Inflammatory macrophage treated with lipopolysaccharide for 4 hours (primary cell): ENCODE measurements at places on chromosomes 7 and 10.

GRCh38 chr10:36794981-36795380 lies 330.4 kb upstream of the ANKRD30A start:
- no peak for DNase-seq

GRCh38 chr7:129210989-129211312 lies 13.9 kb upstream of the AHCYL2 start:
- no peak for DNase-seq

DNA sequence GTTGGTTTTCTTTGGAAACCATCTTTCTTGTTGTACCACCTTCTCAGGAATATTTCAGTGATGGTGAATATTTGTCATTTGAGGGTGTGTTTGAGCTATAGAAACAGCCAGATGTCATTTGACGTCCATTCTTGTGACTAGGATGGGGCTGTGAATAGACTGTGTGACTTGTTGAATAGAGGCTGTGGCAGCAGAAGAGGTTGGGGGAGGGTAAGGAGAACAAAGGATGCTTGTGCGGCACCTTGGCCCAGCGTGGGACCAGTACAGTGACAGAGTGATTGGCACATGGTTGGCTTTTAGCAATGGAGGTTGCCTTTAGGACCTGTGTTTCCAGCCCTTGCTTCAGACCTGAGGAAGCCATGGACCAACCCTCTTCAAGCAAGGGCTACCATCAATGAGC lies 11.3 kb downstream of the DMBT1 start:
- DNase-seq = no peak

DNA sequence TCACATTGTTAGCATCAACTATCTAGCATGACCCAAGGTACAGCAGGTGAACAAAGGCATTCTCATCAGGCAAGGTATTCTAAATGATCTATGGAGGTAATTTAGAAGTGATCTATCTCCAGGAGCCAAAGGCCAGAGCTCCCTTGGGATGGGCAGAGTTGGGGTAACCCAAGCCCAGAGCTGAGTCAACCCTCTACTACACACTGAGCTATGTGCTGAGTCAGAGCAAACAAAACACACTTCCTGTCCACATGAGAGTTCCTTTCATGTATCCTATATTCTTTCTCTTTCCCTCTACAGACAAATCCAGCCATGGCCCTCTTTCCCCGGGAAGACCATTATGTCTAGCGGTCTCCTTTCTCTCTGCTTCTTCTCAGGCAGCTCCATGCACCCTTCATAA lies 68.2 kb upstream of the AGK start:
- no peak for DNase-seq

DNA sequence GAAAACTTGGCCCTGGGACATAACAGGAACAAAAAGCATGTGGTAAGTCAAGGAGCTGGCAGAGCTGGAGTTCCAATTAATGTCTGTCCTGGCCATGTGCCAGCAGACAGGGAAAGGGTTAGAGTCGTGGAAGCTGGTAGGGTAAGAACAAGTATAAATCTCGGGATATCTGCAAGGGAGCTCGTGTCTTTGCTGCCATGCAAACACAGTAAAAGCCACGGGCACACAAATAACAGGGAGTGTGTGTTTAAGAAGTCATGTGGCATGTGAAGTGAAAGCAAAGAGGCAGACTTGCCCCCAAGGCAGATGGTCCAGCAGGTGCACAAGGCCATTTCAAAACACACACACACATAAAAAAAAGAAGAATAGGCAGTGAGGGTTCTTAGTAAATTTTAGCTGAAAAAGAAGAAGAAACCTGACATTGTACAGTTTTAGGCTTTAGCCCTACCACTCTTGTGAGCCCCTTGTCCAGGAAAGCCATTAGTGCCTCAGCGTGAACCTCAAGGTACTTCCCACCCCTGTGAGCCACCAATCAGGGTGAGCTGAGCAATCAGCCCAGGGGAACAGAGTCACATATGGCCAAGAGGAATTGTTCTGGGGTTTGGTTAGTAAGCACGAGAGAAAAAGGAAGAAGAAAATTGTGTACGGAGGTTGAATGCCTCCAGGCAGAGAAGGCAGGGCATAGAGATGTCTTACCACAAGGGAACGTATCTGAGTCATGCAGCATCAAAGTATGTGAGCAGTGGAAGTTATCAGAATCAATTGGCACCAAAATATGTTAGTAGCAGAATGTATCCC lies 32.8 kb upstream of the ARHGAP12 start:
- peak; percentile 84 for DNase-seq

DNA sequence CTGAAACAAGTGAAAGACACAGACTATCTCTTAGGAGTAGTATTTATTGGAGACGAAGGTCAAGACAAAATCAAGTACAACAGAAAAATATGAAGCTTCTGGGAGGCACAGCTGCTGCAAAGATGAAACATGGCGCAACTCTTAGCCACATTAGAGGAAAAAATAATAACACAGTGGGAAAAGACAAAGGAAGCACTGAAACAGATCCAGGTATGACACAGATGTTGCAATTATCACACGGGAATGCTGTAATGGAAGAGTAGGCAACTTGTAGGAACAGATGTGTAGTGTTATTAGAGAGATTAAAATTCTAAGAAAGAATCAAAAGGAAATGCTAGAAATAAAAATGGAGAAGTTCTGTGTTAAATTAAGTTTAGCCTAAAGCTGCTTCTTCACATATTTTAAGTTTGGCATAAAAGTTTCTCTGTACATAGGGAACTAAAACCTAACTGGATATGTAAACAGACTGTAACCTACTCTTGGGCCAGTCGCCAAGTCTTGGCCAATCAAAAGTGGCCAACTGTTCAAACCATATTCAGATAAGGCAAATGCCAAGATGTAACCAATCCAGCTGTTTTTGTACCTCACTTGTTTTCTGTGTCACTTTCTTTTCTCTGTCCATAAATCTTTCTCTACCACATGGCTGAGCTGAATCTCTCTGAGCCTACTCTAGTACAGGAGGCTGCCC lies 1132.0 kb upstream of the LRRTM3 start:
- DNase-seq = no peak

- peak; percentile 57 for DNase-seq
Observed at GRCh38 chr7:18320971-18321567, 174.5 kb upstream of the HDAC9 start.

DNA sequence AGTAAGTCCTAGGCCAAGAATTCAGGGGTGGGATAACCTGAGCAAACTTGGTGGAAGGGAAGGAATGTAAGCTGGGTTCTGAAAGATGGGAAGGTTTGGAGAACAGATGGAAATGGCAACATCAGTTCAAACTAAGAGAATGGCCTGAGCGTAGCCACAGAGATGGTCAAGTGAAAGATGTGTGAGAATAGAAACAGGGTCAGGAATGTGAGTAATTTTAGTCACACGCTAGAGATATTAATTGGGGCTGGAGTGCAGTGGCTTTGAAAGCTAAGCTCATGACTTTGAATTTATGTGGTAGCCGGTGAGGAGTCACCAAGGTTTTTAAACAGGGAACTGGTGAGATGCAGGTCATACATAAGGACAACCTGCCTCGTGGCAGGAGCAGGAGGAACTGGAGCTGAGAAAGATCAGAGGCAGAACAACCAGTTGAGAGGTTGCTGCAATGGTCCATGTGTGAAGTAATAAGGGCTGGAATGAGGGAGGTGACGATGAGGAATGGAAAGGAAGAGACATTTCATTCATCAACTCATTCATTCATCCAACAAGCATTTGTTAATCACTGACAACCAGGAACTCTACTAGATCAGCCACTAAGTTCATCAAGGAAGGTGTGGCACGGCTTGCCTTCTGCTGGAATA lies 12.9 kb upstream of the SORBS1 start:
- no peak for DNase-seq
